Mucosa of gallbladder (tissue), 1 donor: ENCODE measurements at places on chromosomes 1 and 21. TPM values are rescaled to one million over a fixed set of nuclear protein-coding genes. Genes with fewer than 3 reads are reported as not detected.
A peak's percentile ranks its signal among the peaks of the same experiment; 100 is the strongest.

DNA sequence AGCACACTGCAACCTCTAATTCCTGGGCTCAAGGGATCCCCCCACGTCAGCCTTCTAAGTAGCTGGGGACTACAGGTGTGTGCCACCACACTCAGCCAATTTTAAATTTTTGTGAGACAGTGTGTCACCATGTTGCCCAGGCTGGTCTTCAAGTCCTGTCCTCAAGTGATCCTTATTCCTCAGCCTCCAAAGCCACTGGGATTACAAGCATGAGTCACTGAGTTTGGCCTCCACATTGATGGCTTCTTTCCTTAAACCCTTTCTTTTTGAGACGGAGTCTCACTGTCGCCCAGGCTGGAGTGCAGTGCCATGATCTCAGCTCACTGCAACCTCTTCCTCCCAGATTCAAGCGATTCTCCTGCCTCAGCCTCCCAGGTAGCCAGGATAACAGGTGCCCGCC, 7.6 kb downstream of the KPNA6 start:
- no peak for DNase-seq

DNA sequence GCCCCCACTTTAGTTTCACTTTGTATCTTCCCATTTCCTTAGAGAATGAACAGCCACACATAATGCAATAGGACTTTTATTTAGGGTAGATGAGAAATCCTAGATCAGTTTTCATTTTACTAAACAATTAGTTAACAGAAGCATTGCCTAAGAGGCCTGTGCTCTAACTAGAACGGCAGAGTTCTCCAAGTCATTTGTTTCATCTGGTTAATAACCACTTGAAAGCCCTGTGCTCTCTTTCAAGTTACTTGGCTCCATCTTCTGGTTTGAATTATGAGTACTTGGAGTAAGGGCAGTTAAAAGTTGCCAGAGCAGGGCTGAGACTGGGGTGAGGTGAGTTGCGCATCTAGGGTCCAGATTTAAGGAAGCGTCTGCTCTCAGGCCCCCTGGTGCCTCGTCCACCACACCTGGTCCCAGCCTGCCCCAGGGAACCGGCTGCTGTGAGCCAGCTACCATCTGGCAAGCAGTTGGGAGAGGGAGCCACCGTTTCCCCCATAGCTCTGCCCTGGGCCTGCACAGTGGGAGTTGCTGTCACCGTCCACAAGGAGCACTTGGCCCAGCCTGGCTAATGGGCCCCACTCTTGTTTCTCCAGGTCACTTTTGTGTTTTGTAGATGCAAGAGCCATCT, 18.1 kb upstream of the SLC44A3 start:
- DNase-seq, result no peak

DNA sequence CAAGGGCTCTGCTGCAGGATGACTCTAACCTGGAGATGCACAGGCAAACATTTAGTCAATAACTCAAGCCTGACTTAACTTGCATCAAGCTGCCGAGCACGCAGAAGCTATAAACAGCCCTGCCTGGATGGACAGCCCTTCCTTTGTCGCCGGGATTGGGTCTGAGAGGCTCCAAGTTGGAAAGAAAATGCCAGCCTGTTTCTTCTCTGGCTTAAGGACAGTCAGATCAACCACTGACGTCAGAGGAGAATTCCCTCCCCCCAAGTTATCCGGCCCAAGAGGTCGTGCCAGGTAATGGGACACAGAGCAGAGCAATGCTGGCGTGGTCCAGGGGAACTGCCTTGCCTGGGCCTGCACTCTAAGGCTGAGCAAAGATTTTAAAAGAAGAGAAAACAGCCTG, 27.1 kb upstream of the LRRC38 start:
- DNase-seq, result peak; percentile 27

MTMR11 gene
- 97.8 TPM for total RNA-seq

GRCh38 chr1:62401034-62401760, 35.7 kb upstream of the USP1 start:
- DNase-seq, result no peak

POLR3GL gene
- total RNA-seq, result 28.3 TPM

DNA sequence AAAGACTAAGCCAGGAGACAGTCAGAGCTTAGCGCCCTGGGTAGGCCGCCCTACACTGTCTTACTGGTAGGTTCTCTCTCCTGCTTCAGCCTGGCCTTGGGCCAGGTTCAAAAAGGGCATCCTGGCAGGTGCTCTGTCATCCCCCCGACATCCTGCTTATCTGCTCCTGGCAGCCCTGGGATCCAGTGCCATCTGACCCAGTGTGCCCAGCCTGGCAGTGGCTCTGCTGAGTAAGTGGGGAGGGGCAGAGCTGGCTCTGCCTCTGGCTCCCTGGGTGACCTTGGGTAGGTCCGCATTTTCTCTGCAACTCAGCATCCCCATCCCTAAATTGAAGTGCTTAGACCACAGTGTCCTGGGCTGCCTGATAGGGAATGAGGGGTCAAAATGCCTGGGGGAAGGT, 549.9 kb downstream of the PTPRU start:
- DNase-seq, result peak; percentile 4

EPHX1 gene
- 231 TPM for total RNA-seq

- no peak for DNase-seq
Measured at GRCh38 chr1:84271441-84272151, 29.9 kb upstream of the SAMD13 start.

- no peak for DNase-seq
Measured at GRCh38 chr21:28974531-28975227, 18.0 kb downstream of the LTN1 start.

DNA sequence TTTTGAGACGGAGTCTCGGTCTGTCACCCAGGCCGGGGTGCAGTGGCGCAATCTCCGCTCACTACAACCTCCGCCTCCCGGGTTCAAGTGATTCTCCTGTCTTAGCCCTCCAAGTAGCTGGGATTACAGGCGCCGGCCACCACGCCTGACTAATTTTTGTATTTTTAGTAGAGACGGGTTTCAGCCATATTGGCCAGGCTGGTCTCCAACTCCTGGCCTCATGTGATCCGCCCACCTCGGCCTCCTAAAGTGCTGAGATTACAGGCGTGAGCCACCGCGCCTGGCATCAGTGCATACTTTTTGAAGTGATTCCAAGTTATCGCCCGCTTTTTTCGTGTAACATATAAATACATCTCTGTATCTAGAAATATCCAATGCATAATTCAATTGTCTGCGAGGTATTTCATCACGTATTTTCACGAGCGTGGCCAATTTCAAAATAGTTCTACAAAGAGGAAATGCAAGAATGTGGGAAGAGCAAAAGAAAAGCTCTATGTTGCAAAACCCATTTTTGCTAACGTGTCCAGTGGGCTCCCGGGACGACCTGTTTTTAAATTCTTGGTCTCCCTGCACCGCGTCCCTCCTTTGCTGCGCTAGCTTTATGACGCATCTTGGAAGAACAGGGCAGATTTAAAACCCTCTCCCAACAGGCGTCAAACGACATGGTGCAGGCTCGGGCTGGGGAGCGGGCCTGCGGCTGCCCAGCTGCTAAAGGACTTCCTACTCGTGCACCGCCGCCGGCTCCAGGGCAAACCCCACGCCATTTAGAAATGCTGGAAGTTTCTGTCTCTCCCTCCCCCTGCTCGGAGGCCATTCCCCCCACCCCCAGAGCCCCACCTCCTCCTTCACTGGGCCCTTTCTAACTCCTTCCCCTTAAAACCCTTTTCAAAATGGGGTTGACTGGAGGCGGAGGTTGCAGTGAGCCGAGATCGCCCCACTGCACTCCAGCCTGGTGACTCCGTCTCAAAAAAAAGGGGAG, 923 bp upstream of the IFNGR2 start:
- peak; percentile 54 for DNase-seq

DNA sequence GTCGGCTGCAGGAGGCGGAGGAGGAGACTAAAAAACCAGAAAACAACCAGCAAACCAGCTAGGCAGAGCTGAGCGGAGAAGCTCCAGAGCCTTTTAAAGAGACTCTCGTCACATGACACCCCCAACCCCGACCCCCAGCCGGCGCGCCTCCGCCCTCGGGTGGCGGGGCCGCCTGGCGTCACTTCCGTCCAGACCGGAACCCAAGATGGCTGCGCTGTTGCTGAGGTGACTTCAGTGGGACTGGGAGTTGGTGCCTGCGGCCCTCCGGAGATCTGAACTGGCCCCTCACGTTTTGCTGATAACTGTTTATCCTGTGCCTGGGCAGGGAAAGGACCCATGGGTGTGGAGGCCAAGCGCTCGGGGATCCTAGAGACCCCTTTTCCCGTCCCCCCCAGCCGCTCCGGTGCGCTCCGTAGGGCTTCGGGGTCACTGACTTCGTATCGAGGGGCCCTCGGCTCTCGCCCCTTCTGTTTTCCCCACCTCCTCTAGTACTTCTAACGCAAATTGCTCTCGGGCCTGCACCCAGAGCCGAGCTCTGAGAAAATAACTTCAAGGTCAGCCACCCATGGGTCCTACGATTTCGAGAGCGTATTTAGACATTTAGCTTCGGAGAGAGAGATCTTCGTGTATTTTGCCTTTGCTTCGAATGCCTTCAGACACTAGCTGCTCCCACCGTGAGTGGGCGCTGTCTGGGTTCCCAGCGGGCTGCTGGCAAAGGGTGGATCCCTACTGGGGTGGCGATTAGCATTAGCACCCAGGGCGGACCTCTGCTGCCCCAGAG, at the start of gene SDHC:
Gene SDHC, plus strand, starts transcription at position 181 of the 781 bp plus-strand sequence. Its CDS starts 25 bp downstream, at position 206.
- DNase-seq, result peak; percentile 93

SNAPIN gene
- 38.8 TPM for total RNA-seq

DNA sequence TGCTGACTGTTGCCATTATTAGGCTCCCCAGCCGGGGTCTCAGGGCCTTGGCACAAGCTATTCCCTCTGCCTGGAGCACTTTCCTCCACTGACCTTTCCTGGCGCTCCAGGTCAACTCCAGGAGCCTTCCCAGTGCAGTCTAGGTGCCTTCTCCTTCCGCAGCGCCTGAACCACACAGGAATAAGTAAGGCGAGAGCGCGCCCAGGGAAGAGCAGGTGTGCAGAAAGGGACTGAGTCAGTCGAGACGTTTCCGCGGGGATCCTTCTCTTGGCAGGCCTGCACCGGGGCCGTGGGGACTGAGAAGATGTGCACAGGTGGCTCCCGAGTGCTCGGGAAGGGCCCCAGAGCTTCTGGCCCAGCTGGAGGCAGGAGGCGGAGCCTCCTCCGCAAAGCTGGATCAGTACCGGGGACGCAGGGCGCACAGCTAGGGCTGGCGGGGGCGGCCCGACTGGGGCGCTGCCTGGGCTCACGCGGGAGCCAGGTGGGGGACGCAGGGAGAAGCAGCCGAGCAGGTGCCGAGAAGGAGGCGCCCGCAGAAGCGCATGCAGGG, 765 bp upstream of the BMP8A start:
- DNase-seq, result no peak

DNA sequence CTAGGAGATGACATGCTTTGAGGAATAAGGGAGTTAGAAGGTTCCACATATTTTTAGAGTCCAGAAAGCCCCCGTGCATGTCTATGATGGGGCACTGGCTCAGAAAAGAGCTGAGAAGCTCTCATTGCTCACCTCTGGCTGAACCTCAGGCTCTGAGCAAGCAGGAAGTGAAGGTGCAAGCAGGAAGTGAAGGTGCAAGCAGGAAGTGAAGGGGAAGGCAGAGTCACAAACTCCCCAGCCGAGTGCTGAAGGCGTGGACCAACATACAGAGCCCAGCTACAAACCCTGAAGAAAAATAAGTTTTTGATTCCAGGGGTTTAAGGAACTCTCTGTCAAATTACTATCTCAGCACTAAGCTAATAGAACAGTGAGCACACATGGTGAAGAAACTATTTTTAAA, 7.0 kb downstream of the KRTAP10-8 start:
- peak; percentile 16 for DNase-seq

GRCh38 chr21:46145840-46146691, 9.3 kb downstream of the FTCD start:
- DNase-seq, result no peak

DNA sequence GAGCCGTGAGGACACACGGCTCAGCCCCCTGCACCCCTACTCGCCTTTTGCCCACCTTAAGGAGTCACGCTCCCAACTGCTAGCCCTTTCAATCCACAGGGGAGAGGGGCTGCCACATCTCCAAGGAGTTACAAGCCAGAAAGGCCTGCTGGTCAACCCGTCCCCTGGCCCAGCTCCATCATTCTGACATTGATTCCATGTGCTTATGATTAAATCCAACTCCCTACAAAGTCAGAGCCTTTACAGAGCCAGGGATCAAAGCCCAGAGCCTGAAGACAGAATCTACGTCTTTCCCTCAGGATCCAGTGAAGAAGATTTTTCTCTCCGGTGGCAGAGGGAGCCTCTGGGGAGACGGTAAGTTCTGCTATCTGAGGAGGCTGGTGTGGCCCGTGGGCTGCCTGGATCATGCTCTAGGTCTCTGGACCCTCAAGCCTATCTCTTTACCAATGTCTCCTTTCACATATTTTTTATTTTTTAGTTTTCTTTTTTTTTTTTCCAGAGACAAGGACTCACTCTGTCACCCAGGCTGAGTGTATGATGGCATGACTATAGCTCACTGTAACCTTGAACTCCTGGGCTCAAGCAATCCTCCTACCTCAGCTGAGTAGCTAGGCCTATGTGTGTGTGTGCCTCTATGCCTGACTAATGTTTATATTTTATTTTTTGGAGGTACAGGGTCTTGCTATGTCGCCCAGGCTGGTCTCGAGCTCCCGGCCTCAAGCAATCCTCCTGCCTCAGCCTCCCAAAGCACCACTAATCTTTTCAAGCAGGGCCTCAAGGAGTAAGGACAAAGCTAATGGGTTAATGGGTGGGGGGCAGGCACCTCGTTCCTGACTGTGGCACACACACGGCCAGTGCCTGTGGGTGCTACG, 61.3 kb downstream of the SLC66A1 start:
- DNase-seq, result no peak

DNM3 gene
- 2.8 TPM for total RNA-seq

GRCh38 chr1:8358897-8359616, 41.1 kb downstream of the SLC45A1 start:
- no peak for DNase-seq

RORC gene
- 9.5 TPM for total RNA-seq

DNA sequence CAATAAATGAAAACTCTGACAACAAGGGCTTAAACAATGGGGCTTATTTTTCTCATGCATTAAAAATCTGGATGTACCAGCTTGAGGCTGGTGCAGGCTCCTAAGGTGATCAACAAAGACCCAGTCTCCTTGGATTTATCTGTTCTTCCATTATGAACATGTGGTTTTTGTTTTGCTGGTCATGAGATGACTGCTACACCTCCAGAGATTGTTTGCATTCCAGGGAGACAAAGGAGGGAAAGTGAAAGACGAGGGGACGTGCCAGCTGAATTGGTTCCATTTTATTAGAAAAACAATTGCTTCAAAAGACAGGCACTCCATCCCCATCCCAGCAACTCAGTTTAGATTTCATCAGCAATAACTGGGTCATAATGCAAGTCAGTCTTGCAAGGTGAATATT, 90.9 kb upstream of the KCNK1 start:
- DNase-seq, result no peak
